ENCODE measurements at places on chromosomes 7 and 10. TPM values are rescaled to one million over a fixed set of nuclear protein-coding genes. Genes with fewer than 3 reads are reported as not detected.
A peak's percentile ranks its signal among the peaks of the same experiment; 100 is the strongest.

Gene OPALIN
- polyA plus RNA-seq = not detected

DNA sequence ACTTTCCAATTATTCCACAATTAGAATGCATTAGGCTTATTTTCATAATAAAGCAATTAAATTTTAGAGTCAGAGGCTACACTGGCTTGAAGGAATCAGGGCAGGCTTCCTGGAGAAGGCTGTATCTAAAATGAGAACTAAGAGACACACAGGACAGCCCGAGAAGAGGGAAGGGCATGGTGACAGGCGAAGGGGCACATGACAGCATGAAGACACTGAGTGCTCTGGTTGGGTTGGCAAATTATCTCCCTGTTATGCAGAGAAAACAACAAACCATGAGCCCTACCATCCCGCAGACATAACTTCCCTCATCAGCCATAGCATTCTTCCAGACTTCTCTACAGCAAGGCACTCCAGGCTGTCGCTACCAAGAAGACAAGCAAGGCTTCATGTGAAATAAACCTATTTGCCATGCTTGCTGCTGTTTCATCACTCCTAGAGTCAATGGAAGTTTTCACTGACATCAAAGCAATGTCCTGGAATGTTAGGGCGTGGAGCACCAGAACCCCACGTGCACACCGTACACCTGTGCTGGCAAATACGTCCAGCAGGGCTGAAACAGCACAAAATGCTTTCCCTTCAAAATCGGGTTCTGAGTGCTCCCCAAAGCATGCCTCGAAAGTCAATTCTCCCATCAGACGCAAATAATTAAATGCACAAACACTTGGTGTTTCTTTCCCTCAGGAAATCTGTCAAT, 21.3 kb downstream of the VOPP1 start:
- DNase-seq = no peak

Gene LRRC17
- 250 TPM for polyA plus RNA-seq

DNA sequence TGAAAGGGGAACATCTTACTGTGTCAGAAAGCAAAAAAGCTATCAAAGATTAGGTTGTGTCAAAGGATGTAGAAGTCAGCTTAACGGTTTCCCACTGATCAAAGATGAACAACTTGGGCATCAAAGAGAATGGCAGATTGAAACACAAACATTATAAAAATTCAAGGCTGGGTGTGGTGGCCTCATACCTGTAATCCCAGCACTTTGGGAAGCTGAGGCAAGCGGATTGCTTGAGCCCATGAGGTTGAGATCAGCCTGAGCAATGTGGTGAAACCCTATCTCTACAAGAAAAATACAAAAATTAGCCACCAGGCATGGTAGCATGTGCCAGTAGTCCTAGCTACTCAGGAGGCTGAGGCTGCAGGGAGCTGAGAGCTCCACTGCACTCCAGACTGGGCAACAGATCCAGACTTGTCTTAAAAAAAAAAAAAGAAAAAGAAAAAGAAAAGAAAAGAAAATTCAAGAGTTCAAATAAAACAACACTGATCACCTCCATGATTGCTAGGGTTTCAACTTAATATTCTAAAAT, 34.5 kb downstream of the RTKN2 start:
- no peak for DNase-seq

GRCh38 chr7:15525652-15526263, 36.1 kb downstream of the AGMO start:
- DNase-seq = no peak

DNA sequence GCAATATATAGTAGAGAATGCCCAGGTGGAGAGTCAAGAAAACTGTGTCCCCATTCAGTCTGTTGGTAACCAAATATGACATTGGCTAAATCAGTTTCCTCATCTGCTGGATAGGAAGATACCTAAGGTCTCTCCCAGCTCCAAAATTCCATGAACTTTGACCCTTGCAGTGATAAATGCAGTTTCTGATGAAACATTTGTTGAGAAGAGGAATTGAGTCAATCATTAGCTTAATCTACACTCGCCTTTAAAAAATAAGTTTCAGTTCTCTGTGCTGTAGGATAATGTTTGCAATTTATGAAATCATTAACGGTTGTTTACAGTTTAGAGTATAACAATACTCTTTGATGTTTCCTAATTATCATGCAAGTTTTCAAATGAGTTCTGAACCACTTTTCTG, 38.0 kb upstream of the SLC25A13 start:
- DNase-seq = no peak

GRCh38 chr7:121305109-121305508, 23.7 kb upstream of the WNT16 start:
- peak; percentile 50 for DNase-seq

- peak; percentile 32 for DNase-seq
Observed at GRCh38 chr10:93357680-93358079, 124.5 kb downstream of the MYOF start.

GRCh38 chr10:46255801-46256747, 30.7 kb upstream of the ANTXRL start:
- peak; percentile 12 for DNase-seq

DNA sequence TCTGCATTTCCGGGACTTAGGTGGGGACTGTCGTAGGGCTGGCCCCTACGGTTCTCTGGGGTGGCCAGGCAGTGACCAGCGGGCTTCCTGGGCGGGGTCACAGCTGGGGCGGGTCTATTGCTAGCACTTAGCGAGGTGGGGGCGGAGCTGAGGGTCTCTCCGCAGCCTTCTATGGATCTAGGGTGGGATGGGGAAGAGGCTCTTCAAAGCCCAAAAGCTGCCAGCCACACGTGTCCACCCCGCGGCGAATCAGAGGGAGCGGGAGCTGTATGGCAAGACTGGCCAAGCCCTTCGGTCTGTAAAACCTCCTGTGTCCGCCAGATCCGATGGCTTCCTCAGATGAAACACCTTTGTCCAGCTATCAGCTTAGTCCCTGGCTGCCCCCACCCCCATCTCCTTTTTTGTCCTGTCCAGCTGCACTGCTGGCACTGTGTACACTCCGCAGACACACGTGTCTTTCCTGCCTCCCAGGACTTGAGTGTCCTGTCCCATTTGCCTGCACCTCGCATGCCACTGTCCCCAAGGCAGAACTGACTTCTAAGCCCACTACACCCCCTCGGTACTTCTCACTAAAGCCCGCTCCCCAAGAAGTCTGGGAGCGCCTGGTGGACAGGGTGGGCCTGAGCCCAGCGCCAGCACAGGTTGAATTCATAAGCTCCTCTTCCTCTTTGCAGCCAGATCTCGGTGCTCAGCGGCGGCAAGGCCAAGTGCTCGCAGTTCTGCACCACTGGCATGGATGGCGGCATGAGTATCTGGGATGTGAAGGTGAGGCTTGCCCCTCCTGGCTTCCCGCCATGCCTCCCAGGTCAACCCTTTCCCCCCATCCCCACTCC, 14.8 kb downstream of the PDAP1 start:
- no peak for DNase-seq

- no peak for DNase-seq
Observed at GRCh38 chr7:111727905-111728634, 165.8 kb upstream of the IMMP2L start.

Gene SDK1
- 1.3 TPM for polyA plus RNA-seq

DNA sequence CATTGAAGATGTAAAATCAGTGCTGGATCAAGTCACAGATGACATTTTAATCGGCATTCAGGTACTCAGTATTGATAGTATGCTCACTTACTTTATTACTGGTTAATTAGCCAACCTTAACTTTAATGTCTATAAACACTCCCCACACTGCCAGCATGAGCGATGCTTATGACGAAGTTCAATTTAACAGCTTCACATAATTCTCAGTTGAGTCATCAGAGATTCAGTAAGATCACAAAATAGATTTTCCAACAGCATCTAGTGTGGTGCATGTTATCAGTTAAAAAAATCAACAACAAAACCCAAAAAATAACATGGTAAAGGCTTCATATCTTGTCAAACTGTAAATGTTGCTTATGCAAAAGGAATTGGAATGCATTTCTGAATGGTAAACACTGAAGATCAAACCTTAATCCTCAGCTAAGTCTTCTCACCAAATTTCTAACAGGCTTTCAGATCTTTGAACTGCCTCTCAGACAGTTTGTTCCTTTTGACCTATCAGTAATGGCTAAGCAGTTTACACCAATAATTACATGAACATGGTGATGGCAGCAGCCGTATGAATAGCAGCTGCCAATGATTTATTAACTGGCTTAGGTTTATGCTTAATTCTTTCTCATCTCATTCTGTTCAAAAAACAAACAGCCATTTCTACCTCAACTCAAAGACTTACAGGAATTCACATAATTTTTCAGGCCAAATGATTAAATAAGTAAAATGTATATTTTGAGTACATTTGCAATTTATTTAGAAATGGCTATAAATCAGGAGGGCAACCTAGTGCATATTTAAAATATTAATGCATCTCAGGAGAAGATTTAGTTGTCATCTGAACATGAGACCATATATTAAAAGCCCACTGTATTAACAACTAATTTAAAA, 98.5 kb downstream of the CABCOCO1 start:
- DNase-seq = peak; percentile 87

- DNase-seq = no peak
Observed at GRCh38 chr7:100141555-100141949, 7.2 kb upstream of the LAMTOR4 start.

GRCh38 chr7:25260862-25261494, 32.7 kb upstream of the NPVF start:
- peak; percentile 53 for DNase-seq

- DNase-seq = no peak
Observed at GRCh38 chr10:123721441-123722049, 55.4 kb downstream of the GPR26 start.

DNA sequence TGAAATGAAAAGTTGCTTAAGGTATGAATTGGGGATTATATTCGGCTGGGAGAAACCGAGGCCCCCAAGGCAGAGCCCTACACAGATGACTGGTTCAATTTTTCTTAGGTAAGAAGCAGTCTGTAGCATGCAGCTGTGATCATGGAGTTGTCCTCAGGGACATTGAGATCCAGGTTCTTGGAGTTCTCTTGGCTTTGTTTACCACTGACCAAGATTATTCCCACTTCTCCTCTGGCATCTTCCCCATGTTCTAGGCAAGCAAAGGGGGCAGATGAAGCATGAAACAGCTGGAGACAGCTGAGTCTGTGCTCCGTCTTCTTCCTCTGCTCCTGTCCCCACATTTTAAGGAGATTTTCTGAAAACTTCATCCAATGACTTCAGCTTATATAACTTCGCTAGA, 129.5 kb upstream of the BMPER start:
- no peak for DNase-seq

DNA sequence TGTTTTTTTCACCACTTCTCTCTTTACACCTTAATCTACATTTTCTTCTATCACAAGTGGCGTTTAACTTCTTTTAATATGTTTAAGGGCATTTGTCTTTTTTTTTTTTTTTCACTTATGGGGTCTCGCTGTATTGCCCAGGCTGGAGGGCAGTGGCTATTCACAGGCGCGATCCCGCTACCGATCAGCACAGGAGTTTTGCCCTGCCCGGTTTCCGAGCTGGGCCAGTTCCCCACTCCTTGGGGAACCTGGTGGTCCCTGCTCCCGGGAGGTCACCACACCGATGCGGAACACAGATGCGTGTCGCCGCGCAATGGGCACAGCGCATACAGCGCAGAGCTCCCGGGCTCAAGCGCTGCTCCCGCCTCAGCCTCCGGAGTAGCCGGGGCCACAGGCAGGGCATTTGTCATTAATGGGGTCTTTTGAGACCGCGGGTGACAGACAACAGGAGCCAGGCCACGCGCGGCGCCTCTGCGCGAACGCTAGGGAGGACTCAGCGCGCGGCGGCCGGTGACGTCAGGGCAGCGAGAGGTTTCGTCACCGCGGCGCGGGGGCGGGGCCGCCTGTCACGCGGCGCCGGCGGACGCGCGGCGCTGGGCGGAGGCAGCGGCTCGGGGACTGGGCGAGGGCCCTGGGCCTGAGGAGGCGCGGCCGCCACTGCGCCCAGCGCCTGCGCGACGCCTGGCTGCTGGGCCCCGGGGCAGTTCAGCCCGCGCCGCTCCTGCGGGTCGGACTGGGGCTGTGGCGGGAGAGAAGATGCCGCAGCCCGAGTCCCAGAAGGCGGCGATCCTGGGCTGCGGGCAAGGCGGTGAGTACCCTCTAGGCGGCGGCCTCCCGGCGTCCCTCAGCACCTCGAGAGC, at the start of gene GALNT11:
Gene GALNT11 (plus strand): TSS at position 598 of the 860 bp plus-strand sequence. CDS start 68,554 bp downstream, outside the sequence.
- peak; percentile 79 for DNase-seq

GRCh38 chr7:21253740-21254687, 173.9 kb upstream of the SP4 start:
- DNase-seq = peak; percentile 26

DNA sequence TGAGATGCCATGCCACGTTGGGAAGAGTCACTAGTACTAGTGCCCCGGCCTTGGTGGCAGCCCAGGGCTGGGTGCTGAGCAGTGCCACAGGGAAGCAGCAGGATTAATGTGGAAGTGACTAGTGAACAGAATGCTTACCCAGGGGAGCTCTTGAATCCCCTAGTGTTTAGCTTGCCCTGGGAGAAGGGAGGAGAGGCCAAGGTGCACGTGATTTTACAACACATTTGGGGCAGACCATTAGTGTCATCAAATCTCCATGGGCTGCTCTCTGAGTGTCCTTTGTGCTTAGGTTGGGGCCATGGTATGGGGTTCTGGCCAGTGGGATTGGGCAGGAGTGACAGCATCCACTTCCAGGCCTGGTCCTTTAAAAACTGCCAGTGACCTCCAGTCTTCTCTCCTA, 37.5 kb downstream of the ARHGAP22 start:
- no peak for DNase-seq

Gene CPN1
- polyA plus RNA-seq = not detected

DNA sequence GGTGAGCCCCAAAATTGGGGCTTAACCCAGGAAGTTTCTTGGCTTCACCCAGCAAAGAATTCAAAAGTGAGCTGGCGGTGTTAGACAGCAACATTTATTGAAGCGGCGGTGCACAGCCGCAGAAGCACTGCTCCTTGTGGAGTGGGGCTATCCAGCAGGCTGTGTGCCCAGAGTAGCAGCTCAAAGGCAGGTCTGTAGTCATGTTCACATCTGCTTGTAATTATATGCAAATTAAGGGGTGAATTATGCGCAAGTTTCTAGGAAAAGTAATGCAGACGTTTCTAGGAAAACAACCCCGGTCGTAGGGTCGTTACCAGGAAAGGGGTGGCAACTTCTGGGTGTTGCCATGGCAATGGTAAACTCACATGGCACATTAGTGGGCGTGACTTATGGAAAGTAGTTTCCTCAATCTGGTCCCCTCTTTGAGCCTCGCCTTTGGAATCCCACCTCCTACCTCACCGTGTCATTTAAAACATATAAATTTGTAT, 13.7 kb upstream of the KBTBD2 start:
- DNase-seq = peak; percentile 66

GRCh38 chr7:29458933-29459332, 104.7 kb upstream of the PRR15 start:
- no peak for DNase-seq

- DNase-seq = no peak
Observed at GRCh38 chr7:750111-750905, 23.2 kb upstream of the PRKAR1B start.

GRCh38 chr10:88848499-88848898, 3.1 kb downstream of the ANKRD22 start:
- peak; percentile 87 for DNase-seq
